Myocyte (in vitro differentiated cells): ENCODE measurements at places on chromosomes 3 and 15. TPM values are rescaled to one million over a fixed set of nuclear protein-coding genes. Genes with fewer than 3 reads are reported as not detected.

The GOLGA6D gene
- not detected in 2 replicates for total RNA-seq

The LTF gene
- total RNA-seq, result 2.2 and 5.6 TPM in 2 replicates

The TMA7 gene
- total RNA-seq, result 195 and 221 TPM in 2 replicates

The MUC20 gene
- total RNA-seq, result 0.10 and 0.96 TPM in 2 replicates

GRCh38 chr3:47250309-47251060 lies 32.1 kb downstream of the KIF9 start:
- DNase-seq, result peak; percentile 77

The SELENOK gene
- total RNA-seq, result 37.1 and 70.8 TPM in 2 replicates

The ZBED2 gene
- not detected in 2 replicates for total RNA-seq

The SCN11A gene
- total RNA-seq, result not detected in 2 replicates

DNA sequence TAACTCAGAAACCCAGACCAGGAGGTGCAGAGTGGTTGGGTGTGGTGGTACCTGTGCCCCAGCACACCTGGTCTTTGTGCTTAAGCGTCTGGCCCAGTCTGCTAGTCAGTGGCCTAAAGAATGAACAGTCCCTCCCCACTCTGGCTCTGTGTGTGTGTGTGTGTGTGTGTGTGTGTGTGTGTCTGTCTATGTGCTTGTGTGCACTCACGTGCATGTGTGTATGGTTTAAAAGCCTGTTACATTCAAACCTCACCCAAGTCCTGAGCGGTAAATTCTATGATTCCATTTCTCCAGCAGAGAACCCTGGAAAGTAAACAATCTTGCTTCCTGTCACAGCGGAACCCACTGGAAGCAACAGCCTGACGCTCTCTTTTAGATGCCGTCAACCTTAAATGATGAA lies 34.2 kb downstream of the EDEM1 start:
- no peak for DNase-seq

DNA sequence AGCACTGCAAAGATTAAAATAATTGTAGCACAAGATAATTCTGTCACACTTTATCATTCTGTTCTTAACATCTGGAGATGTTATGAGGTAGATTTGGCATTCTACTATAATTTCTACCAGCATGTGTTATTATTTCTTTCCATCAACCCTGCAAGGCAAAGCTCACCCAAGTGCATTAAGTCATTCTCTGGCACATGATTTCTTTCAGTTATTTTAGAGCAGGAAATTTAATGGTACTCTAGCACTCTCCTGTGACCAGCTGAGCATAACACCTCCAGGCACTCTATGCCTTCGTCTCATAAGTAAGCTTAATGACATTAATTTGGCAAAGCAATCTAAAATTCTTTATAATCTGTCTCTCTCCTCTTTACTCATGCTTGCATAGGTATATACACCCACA lies 300.2 kb upstream of the GPR149 start:
- no peak for DNase-seq

The RGMA gene
- total RNA-seq, result 0.10 and 0.16 TPM in 2 replicates

DNA sequence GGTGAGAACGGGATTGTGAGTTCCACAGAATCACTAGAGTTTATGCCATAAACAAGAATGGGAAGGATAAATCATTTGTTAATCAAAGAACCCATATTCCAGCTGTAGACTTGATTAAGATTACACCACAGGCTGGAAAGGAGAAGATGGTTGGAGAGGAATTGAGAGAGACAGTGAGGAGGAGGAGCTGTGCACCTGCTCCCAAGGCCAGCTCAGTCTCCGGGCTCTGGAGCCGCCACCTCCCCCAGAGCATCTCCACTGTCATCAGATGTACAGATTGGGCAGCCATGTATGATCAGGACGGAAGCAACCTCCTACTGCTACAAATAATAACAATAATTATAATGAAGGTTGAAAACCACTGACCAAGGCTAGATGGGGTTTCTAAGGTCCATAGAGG lies 170.0 kb downstream of the MINAR1 start:
- no peak for DNase-seq

GRCh38 chr3:188978421-188979171 lies 193.2 kb upstream of the TPRG1 start:
- DNase-seq, result peak; percentile 57

The MYLK gene
- total RNA-seq, result 28.3 and 46.2 TPM in 2 replicates

The ERICH6 gene
- total RNA-seq, result not detected in 2 replicates

DNA sequence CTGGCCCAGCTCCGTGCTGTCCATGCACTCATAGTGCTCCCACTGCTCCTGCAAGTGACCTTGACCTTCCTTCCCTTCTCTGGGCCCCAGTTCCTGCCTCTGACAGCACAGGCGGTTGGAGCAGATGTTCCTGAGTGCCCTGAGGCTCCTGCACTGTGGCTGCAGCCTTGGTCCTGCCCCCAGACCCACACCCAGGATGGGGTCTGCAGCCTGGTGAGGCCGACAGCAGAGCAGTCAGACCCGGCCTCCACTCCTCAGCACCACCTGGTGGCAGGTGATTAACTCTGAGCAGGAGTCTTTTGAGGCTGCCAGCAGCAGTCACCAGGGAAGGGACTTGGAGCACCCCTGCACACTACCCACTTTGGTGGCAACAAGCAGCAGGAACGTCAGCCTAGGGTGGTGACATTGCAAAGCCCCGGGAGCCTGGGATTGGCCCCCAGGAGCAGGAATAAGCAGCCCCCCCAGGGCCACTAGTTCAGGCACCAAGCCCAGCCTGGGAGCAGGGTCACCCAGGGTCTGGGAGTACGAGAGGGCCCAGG lies 64.6 kb downstream of the CYP11A1 start:
- DNase-seq, result peak; percentile 27

DNA sequence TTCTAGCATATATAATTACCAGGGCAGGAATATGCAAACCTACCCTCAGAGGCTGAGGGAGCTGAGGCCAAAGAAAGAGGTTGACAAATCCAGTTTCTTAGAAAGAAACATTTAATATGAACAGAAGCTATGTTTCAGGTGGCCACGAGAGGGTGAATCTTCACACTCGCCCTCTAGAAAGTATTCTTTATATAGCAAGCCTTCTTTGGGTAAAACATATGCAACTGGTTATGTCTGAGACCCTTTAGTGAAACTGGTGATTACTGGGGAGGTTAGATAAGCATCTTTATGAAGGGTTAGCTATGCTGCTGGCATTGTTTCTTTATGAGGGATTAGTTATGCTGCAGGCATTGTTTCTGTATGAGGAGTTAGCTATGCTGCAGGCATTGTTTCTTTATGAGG lies 50.7 kb upstream of the GOLGA6L2 start:
- DNase-seq, result peak; percentile 17

- DNase-seq, result peak; percentile 95
Measured at GRCh38 chr15:52143873-52144272, 31.3 kb upstream of the BCL2L10 start.

GRCh38 chr3:171950373-171950772 lies 89.0 kb upstream of the FNDC3B start:
- peak; percentile 14 for DNase-seq

DNA sequence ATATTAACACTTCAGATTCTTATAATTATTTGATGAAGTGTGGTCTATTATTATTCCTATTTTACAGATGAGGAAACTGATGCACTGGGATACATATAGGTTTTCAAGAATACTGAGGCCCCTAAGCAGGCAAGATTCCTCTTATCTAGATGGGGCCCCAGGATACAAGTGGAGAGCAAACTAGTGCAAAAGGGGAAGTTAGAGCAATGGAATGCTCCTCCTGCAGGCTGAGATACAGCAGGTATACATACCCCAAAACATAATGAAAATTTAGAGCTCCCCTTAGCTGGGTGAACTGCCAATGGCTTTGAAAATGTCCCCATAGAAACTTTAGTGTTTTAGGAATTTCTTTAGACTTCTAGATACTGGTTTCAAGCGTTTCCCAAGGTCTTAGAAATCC lies 247.1 kb downstream of the CHST2 start:
- DNase-seq, result no peak

The ACKR4 gene
- not detected in 2 replicates for total RNA-seq

The FAM107A gene
- not detected in 2 replicates for total RNA-seq

The MYL3 gene
- total RNA-seq, result 4.5 and 7.8 TPM in 2 replicates

DNA sequence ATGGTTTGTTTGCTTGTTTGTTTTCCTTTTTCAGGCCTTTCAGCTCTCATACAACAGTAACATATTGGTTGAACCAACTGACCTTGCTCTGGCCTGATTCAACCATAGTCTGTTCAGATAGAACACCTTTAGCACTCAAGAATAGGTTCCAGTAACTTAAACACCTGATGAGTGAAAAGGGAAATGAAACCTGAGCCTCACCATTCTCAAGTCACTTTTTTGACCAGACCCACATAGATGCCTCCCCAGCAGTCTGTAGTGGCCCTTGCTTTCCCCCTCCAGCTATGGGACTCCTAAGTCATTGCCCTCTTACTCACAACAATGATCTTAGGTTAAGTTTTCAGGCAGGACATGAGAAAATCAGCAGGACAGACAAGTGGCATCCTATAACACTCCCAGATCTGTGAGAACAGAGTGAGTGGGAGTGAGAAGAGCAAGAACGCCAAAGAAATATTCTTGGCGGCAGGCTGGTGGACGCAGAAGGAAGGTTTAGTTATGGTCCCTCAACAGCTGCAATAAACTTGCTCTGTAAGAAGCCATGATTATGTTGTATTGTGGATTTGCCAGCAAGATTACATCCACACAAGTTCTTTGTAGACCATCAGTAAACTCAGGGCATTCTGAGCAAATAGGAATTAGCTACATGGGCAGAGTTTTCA lies 367.5 kb downstream of the MECOM start:
- DNase-seq, result no peak

The SLC26A6 gene
- total RNA-seq, result 18.0 and 23.2 TPM in 2 replicates

DNA sequence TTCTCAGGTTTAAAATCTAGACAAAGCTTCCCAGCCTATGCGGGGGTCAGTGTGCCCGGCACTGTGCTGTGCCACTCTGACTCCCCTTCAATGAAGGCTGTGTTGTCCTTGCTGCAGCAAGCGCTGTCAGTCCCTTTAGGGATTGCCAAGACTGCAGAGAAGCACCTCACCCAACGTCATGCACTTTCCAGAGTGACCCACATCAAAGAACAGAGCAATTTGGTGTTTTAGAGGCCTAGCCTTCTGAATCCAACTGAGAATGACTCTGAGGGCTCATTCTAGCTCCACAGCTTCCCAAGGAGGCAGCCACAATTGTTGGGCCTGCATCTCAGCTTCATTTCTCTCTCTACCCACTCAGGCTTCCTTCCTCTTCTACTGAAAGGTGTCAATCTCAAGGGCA lies 26.4 kb downstream of the SLC9A9 start:
- DNase-seq, result no peak

The MKRN3 gene
- 10.1 and 10.6 TPM in 2 replicates for total RNA-seq

DNA sequence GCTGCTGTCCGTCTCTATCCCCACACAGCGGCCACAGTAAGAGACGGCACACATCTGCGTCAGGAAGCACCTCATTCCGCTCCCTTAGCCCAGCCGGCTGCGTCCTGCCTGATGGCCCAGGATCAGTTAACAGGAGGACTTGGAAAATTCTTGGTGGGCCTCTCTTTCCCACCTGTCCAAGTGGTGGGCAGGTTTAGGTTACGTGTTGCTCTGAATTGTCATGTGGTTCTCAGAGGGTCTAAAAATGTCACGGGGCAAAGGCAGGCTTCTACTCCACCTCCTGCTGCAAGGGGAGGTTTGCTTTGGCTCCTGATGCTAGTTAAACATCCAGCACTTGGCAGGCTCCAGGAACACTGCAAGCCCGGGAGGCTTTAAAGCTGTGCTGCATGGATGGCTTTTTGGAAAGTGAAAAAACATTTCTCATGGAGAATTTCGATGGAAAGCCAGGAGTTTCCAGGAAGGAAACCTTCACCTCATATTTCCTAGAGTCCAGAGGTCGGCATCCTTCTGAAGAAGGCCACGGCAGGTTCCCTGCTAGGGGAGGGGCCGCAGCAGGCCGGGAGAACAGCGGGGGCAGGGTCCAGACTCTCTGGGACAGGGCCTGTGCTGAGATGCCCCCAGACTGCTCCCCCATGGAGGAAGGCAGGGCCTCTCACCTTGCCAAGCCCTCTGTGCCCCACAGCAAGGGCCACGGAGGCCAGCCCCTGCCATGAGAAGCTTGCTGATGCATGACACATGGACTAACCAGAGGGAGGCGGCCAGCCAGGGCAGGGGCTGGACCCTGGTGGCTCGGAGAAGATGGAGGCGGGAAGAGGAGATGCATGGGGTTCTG lies 10.8 kb downstream of the CTSH start:
- no peak for DNase-seq

The C15orf40 gene
- total RNA-seq, result 16.4 and 19.6 TPM in 2 replicates

- no peak for DNase-seq
Measured at GRCh38 chr15:90838139-90838538, 30.2 kb upstream of the FURIN start.

The PLCL2 gene
- 1.2 TPM in 2 replicates for total RNA-seq

DNA sequence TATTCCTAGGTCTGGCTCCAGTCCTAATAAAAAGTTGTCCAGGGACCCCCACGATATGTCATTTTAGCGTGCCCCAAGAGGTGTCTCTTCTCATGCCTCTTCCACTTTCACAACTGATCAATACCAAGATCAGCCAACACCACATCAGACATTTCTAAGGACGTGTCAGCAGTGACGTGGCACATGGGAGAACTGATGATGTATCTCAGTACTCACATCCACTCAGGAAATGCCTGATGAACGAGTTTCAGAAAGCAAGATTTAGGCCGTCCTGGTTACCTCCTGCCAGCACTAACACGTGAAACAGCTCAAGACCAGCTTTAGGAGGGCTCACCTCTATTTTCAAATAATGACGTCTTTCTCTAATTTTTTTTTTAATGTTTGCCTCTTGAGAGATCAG lies 19.6 kb downstream of the VGLL4 start:
- no peak for DNase-seq

The COL6A5 gene
- total RNA-seq, result not detected in 2 replicates

DNA sequence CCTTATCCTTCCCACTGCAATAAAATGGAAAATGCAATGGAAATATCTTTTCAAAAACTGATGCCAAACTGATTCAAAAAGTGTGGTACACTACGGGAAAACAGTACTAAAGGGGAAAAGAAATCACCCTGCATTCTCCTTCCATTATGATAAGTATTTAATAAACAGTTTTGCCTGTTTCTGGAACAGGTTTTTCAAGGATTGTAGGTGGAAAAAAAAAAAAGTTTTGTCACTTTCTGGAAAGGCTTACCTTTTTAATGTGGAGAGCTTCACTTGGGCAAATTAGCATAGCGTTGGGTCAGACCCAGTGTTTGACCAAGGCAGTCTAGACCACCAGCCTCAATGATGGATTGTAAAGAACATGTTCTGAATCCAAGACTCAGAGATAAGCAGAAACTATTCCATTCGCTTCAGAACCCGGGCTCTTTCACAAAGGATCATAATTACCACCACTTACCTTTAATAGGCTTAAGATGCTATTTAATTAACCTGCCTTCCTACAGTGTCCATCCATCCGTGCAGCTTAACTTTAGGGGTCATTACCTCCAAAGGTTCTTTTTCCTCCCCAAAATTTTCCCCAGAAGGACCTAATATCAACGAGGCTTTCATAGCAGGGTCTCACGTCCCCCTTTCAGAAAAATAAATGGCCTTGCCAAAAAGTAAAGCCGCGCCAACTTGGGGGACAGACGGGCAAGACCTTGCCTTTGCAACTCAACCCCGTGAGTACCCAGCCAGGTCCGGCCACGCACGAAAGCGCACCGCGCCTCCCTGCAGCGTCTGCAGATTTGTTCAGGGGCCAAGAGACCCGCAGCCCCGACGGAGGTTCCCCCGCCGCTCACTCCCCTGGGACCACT lies 1.0 kb downstream of the DCBLD2 start:
- DNase-seq, result no peak

- no peak for DNase-seq
Measured at GRCh38 chr3:48042071-48042760, 26.0 kb upstream of the MAP4 start.

- DNase-seq, result no peak
Measured at GRCh38 chr3:167587651-167588050, 66.1 kb downstream of the WDR49 start.
